ENCODE measurements at places on chromosomes 11 and 22.

DNA sequence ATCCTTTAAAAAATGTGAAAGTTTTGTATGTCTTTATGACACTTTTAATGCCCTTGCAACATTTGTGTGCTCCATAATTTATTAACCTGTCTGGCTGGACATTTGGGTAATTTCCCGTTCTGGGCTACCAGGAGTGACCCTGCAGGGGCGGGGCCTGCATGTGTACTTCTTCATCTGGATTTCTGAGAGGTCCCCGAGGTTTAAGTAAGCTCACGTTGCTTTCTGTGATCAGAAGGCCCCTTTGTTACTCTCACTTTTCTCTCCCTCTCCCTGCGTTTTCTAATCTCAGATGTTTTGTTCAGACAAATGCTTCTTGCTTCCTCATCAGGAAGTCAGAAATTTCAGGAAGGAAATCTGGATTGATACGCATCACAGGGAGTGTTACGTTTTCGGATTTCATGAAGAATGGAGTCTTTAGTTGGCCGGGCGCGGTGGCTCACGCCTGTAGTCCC is 78.9 kb upstream of the CRYBB3 start:
- DNase-seq, result no peak

DNA sequence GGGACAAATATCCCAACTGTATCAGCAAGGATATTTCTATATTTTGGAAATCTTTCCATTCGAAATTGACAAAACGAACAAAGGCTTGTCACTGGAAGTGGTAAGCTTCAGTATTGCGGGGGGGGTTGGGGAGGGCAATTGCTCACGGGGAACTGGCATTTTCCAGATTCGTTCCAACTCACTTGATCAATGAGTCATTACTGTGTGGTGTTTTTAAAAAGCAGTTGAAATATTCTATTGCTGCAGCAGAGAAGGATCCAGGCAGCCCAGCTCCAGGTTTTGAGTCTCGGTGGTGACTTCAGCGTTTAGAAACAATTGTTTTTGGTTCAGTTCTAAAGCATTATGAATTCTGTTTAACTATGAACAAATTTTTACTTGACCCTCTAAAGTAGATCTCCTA is 33.8 kb upstream of the FBLN1 start:
- DNase-seq, result no peak

- no peak for DNase-seq
Observed at GRCh38 chr11:64918017-64918416, 1.0 kb upstream of the ATG2A start.

GRCh38 chr22:28358312-28358711 is 321.3 kb downstream of the TTC28 start:
- no peak for DNase-seq

DNA sequence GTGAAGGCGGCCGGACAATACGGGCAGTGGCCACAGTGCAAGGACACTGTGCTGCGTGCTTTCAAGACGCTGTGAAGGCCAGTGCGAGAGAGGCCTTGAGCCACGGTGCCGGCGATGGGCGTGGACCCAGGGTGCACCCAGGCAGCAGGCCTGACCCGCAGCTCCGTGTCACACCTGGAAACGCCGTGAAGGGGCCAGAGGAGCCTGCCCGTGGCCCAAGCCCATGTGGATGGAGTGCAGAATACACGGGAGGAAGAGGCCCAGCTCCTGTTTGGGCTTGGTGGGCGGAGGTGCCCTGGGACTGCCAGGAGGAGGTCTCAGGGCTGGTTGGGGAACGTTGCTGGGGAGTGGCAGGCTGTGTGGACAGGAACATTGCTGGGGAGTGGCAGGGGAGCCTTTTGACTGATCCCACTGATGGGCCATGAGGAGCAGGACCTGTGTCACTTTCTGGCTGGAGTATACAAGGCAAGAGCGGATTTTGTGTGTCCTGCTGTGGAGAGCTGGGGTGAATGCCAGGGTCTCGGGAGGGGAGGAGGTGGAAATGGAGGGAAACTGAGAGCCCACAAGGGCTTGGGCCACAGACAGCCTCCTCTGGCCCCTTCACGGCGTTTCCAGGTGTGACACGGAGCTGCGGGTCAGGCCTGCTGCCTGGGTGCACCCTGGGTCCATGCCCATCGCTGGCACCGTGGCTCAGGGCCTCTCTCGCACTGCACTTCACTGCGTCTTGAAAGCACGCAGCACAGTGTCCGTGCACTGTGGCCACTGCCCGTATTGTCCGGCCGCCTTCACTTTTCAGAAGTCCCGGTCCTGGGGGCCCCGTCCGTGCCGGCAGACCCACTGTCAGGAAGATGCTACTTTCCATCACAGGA is 925.4 kb downstream of the BRD1 start:
- no peak for DNase-seq
